ENCODE measurements at places on chromosomes 5 and 9. TPM values are rescaled to one million over a fixed set of nuclear protein-coding genes. Genes with fewer than 3 reads are reported as not detected.

The OGN gene
- total RNA-seq: not detected

The CCDC69 gene
- total RNA-seq: 2.4 TPM

The GARIN3 gene
- not detected for total RNA-seq

The CD14 gene
- total RNA-seq: 1.1 TPM

DNA sequence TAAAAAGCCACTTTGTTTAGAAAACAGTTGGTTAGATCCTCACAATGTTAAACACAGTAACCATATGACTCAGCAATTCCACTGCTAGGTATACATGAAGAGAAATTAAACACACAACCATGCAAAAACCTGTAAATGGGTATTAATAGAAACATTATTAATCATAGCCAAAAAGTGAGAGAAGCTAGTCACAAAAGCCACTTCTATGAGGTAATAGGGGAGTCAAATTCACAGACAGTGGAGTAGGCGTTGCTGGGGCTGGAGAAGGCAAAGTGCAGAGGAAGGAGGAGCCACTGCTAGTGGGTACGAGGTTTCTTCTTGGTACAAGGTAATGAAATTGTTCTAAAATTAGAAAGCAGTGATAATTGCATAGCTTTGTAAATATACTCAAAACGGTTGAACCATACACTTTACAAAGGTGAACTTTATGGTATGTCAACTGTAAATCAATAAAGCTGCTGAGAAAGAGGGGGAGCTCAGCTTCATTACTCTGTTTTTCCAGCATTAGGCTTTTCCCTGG lies 364.4 kb downstream of the GADD45G start:
- DNase-seq: no peak

DNA sequence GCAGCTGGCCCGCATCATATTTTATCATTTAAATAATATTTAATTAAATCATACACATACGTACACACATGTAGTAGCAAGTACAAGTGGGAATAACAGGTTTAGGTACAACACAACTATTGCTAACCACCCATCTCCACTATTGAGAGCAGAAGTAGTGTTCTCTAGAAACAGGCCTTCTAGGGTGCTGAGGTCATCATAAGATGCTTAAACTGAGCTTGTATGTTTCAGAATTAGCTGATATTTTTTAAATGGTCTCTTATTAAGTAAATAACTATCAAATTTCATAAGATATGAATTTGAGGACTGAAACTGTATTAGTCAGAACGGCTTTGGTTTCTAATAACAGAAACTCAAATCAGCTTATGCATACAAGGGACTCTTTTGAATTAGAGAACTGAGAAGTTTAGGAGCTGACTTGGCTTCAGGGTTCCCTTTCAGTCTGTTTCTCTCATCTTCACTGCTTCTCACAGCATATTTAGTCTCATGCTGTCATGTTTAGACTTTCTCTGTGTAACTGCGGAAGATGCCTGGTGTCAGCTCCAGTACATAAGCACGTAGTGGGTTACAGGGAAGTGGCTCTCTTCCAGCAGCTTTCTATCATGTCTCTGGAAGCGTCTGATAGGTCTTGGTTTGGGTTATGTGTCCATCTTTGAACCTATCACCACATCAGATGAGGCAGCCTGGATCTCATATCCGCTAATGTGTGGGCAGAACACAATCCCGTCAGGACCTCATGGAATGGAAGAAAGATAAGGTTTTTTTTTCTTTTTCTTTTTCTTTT lies 25.0 kb upstream of the OCLN start:
- DNase-seq: no peak

- DNase-seq: no peak
These were observed 8.1 kb downstream of the IDNK start for GRCh38 chr9:83630938-83631457.

GRCh38 chr5:160649304-160649703 lies 202.7 kb downstream of the ATP10B start:
- DNase-seq: no peak

DNA sequence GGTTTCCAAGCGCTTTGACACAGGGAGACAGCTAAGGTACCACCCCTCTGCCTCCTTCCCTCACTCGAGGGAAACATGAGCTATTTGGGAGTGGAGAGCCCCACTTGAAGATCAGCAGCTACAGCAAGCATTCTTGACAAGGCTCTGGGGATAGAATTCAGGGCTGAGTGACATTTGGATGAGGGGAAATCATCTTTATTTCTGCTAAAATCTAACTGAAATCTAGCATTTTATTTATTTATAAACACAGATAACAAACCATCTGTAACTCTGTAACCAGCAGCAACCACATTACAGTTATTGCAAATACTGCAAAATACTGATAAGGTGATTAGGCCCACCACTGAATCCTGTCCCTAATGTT lies 22.4 kb downstream of the RNF130 start:
- DNase-seq: no peak

GRCh38 chr5:149841851-149842793 lies 102.5 kb downstream of the PDE6A start:
- DNase-seq: no peak

DNA sequence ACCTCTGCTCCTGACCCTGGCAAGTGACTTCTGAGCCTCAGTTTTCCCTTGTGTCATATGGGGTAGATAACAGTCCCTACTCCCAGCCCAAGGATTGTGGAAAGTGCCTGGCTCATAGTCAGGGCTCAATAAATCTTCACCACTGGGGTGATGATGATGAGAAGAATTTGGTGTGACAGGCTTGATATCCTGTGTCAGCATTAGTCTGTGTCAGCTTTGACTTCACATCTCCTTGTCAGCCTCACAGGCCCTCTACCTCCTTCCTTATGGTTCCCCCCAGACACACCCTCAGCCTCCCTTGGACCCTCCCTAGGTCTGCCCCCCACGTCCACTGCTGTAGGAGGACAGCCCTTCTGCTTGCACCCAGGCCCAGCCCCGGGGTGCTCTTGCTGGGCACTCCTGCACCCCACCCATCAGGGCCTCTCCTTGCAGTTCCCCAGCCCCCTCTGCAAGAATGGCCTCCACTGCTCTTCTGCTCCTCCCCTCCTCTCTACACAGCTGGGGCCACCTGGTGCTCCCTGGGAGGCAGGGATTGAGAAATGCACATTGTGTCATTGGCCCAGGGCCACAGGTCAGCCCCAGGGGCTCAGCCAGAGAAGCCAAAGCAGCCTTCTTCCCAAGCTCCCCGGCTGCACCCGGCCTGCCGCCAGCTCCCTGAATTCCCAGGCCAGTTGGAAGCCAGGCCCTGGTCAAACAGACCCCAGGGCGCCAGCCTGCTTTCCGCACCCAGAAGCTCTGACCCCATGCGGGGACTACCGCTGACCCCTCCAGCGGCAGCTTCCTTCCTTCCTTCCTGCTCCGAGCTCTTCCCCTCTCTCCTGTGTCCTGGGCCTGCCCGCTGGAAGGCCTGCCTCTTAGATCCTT lies 7.7 kb downstream of the FGFR4 start:
- no peak for DNase-seq

- no peak for DNase-seq
These were observed 3.1 kb downstream of the GCNT1 start for GRCh38 chr9:76462126-76462525.

DNA sequence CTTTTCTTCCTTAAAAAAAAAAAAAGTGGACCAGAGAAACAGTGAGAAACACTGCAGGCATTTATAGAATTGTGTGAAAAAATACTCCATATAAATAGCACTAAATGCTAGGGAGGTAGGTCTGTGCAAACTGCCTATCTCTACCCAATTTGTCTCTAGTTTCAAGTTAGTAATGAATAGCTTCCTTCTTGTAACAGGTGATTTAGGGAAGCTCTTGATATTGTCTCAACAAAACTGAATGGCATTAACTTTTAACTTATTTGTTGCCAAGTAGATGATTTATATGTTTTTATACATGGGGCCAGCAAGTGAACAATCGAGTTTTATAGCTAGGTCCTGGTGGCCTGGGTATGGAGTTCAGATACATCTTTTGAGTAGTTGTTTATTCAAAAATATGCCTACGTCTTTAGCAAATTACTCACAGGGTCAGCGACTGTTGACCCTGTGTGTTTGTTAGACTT lies 283.6 kb downstream of the NR3C1 start:
- no peak for DNase-seq

DNA sequence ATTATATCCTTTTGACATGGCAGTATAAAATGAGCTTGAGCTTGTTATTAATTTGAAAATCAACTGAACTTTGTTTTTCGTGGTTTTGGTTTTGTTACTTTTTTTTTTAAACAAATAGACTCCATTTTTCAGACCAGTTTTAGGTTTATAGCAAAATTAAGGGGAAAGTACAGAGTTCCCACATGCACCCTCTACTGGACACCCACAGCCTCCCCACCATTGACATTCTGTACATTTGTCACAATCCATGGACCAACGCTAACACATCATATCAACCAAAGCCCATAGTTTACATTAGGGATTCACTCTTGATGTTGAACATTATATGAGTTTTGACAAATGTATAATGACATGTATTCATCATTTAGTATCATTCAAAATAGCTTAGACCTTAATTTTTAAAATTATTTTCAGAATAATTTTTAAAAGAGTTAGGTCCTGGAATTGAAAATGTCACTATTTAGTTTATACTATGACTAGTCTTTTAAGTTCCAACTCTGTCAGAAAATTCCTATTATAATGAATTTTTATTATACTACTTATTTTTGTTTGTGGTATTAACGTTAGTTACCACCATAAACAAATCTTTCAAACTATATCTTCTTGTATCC lies 35.3 kb upstream of the JMY start:
- peak; percentile 26 for DNase-seq

GRCh38 chr5:114504560-114504959 lies 142.7 kb downstream of the KCNN2 start:
- no peak for DNase-seq

DNA sequence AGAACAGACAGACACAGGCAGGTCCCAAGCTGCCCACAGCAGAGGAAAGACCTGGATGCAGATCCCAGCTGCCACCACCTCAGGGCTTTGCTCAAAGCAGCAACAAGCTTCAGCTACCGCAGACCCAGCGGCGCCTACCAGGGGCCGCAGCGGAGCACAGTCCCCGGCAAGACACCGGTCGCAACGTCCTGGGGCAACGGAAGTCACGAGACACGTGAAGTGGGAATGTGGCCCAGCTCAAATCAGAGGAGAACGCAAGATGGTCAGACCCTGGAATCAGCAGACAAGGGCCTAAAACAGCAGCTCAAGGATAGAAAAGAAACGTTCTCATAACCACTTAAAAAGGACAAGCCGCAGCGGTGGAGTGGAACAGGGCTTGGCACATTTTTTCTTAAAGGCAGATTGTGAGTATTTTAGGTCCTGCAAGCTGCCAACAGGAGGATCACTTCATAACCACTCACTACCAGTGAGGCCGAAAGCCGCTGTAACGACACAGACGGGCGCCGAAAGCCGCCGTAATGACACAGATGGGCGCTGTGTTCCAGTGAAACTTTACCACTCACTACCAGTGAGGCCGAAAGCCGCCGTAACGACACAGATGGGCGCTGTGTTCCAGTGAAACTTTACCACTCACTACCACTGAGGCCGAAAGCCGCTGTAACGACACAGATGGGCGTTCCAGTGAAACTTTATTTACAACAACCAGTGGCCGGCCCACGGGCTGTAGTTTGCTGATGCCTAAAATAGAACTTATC lies 21.7 kb downstream of the SLC9A3 start:
- DNase-seq: peak; percentile 29

- DNase-seq: no peak
These were observed 160.4 kb upstream of the MPDZ start for GRCh38 chr9:13439685-13440476.

- no peak for DNase-seq
These were observed 61.1 kb upstream of the UNC5A start for GRCh38 chr5:176748967-176749935.

DNA sequence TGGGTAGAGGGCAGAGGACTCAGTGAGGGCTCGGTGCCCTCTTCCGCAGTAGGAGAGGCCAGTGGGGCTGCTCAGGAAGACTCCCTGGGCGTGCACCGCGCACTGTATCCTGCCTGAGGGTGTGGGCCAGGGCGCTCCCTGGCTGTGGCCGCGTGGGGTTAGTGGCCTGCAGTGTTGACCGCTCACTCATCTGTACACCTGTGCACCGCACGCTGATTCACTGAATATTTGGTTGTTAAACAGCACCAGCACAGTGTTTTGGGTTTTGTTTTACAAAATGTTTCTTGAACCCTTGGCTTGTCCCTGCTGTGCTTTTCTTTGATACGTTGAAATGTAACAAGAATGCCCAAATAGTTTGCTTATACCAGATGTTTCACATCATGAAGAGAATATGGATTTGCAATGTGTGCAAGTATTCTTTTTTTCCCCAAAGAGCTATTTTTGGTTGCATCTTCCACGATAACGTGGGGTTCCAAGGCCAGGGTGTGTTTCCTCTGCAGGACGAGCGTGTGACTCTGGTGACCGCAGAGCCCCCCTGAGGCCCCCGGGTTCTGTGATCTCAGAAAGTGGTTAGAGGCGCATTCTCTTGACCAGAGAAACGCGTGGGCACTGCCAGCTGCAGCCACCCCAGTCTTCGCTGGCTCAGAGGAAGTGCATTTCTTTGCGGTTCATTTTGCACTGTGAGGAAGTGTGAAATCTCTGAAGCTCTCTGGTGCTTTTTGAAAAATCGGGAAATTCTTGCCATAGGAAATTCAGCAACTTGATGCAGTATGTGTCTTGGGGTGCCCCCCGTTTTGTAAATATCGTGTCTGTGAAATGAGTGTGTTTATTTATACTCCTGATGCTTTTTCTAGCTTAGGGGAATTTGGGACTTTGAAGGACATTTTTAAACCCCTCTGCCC lies 46.9 kb downstream of the AHRR start:
- no peak for DNase-seq

DNA sequence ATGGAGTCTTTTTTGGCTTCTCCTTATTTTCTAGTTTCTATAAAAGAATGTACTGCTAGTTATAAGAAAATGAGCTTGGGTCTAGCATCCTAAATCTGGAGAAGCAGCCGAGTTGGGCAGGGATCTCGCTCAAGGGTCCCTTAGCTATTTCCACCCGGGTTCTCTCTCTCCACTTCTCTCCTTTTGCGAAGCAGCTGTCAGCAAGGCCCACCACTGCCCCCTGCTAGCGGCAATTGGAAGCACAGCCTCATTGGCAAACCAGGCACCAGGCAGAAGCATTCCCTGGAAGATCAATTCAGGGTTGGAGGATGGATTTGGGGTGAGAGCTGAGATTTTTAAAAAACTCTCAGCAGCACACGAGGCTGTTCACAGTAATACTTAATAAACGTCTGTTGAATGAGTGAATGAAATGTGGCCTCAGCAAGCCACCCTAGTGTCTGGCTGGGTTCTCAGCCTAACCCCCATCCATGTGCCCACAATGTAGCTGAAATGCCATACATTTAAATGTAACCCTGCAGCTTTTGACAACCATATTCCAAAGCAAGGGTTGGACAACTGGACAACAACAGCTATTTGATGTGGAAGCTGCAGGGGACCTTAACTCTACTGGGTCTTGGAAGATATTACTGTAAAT lies 34.6 kb upstream of the TNIP1 start:
- DNase-seq: peak; percentile 65

Measured in lung microvascular endothelial cell (primary cell).